Aorta (tissue), 5 donors: ENCODE measurements at places on chromosomes 16 and 17. TPM values are rescaled to one million over a fixed set of nuclear protein-coding genes. Genes with fewer than 3 reads are reported as not detected.

Gene RBL2
- 90.2 TPM for total RNA-seq

Gene GAS7
- total RNA-seq, result 136 TPM

Gene SULT1A3
- total RNA-seq, result 6.6 TPM

Gene KCNG4
- total RNA-seq, result not detected

Gene PDXDC1
- 84.7 TPM for total RNA-seq

Gene PROCA1
- total RNA-seq, result 0.78 TPM

Gene SPEM2
- total RNA-seq, result not detected
